ENCODE measurements at places on chromosomes 4 and X.

DNA sequence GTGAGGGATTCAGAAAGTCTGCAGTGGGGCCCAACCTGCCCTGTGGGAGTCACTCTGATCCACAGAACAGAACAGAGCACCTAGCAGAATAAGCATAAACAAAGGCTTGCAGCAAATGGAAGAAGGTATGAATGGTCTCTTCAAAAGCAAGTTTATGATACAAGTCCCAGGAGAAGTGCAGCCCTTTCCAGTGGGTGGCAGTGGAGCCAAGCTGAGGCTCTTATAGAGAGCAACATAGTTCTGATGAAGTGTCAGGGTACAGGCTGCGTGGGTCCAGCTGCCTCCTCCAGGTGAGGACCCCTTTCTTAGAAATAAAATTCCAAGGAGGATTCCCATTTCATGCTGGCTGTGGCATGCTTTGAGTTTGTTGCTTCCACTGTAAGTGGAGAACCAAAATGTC lies 88.8 kb upstream of the PAK3 start:
- no peak for DNase-seq

- DNase-seq: peak; percentile 34
Observed at GRCh38 chrX:9558615-9559014, 93.8 kb downstream of the TBL1X start.

GRCh38 chrX:10310511-10310910 lies 153.7 kb downstream of the CLCN4 start:
- no peak for DNase-seq

GRCh38 chr4:177348348-177348747 lies 38.7 kb downstream of the NEIL3 start:
- no peak for DNase-seq

- DNase-seq: no peak
Observed at GRCh38 chr4:165867961-165868360, 5.1 kb upstream of the TLL1 start.

DNA sequence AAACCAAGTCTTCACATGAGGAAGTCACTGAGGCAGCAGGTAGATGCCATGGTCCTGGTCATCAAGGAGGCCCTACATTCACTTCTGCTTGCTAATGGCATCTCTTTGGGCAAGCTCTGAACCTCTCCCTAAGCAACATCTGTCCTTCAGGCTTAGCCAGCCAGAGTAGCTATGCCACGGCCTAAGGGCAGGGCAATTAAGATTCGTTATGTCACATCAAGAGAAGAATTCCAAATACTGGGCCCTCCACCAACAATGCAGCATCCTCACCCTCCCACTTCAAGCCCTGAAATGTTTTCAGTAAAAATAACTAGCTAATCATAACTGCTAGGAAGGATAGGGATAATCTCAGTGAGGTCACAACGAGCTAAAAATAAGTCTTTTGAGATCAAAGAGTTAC lies 120.7 kb upstream of the HCCS start:
- DNase-seq: no peak

DNA sequence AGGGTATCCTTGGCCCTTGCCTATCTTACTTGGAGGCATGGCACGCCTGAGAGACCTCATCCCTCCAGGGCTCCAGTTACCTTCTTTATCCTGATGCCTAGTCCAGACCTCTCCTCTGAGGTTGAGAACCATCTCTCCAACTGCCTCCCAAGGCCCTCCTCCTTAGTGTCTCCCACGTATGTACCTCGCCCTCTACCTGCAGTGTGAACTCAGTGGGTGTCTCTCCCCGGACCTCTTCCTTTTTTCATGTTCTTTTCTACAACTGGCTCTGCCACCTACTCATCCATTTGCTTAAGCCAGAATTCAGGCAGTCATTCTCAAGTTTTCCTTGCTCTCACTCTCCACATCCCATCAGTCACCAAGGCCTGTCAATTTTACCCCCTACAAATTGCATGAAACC lies 16.6 kb downstream of the RPS4X start:
- DNase-seq: no peak

- DNase-seq: no peak
Observed at GRCh38 chrX:47683829-47684205, 24.8 kb upstream of the UXT start.

DNA sequence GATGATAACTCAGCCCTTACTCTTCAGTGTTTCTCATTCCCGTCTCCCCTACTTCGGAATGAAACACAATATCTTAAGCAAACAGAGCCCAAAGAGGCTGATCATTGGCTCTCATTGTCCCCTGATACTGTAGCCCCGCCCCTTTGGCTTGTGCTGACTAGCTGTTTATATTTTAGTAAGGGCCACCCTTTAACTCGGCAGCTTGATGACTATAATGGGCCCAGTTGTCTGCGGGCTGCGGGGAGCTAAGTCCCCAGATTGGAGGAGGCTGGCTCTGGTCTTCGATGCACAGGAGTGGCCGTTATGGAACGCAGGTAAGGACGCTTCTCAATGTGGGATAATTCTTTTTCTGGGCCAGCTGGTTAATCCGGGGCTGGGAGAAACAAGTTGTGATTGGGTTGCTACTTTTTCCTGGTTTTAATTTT lies at the start of gene TRIM2:
Gene TRIM2 (plus strand): TSS at position 197 of the 425 bp plus-strand sequence. CDS start 88 bp downstream, at position 285.
- peak; percentile 78 for DNase-seq

GRCh38 chr4:123485601-123486000 lies 89.0 kb downstream of the SPRY1 start:
- no peak for DNase-seq

DNA sequence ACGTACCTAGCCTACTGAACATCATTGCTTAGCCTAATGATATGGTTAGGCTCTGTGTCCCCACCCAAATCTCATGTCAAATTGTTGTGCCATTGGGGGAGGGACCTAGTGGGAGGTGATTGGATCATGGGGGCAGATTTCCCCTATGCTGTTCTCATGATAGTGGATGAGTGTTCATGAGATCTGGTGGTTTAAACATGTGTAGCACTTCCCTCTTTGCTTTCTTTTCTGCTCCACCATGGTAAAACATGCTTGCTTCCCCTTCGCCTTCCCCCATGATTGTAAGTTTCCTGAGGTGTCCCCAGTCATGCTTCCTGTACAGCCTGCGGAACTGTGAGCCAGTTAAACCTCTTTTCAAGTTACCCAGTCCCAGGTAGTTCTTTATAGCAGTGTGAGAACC lies 102.6 kb downstream of the RAPGEF2 start:
- no peak for DNase-seq

- DNase-seq: no peak
Observed at GRCh38 chr4:38062776-38063097, 102.5 kb downstream of the PTTG2 start.
